ENCODE measurements at places on chromosomes 2 and 18.

- DNase-seq = no peak
Measured at GRCh38 chr2:42338567-42339190, 22.3 kb downstream of the COX7A2L start.

- DNase-seq = no peak
Measured at GRCh38 chr2:7963787-7964186, 718.1 kb upstream of the ID2 start.

DNA sequence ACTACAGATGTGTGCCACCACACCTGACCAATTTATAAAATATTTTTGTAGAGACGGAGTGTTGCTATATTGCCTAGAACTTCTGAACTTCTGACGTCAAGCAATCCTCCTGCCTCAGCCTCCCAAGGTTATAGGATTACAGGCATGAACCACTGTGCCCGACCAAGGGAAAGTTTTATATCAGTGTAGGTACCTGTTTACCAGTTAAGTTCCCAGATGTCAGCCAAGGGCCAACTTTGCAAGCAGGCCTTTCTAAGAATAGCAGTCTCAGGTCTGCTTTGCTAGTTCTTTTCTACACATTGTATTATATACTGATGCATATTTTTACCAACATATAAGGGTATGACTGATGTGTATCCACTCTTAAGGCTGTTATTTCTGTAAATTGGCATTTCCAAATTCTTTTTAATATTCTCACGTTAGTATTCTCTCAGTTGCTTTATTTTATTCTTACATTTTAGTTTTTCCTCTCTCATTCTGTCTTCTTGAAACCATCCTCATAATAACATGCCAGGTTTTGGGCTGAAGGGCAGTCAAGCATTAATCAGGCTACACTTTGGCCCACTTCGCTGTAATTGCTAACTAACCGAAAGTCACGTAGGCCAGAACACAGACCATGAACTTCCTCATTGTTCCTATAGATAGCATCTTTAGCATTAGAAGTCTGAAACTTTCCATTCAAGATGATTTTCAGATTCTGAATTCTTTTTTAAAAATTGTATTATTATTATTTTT is 25.0 kb upstream of the CXXC1 start:
- no peak for DNase-seq

DNA sequence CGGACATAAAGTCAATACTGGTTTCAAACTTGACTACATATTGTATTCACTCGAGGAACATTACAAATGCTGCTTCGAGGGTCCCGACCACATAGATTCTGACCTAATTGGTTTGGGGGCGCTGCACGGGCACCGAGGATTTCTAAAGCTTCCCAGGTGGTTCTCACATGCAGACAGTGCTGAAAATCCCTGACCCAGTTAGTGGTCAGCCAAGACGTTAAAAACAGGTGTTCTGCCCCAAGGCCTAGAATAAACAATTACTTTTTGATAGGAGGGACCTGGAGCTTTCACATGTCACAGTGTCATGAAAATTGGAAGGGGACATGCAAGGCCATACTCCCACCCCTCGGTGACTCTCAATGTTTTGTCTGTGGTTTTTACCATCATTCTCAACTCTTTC is 368.9 kb downstream of the RNF144A start:
- DNase-seq = no peak

DNA sequence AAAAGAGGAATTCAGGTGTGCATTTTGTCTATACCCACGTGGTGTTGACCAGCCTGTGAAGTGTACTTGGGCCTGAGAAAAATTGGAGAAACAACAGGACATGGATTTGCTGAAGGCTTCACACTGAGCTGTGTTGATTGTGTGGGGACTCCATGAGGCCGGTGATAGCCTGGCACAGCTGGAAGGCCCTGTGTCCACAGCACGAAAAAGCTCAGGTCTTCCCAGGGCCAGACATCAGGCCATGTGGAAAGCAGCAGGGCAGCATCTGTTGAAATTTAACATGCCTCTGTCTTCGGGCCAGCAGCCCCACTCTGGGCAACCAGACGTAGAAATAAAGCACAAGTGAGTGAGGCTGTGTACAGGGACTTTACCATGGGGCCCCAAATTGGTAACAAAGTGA is 84.1 kb downstream of the HS6ST1 start:
- no peak for DNase-seq

DNA sequence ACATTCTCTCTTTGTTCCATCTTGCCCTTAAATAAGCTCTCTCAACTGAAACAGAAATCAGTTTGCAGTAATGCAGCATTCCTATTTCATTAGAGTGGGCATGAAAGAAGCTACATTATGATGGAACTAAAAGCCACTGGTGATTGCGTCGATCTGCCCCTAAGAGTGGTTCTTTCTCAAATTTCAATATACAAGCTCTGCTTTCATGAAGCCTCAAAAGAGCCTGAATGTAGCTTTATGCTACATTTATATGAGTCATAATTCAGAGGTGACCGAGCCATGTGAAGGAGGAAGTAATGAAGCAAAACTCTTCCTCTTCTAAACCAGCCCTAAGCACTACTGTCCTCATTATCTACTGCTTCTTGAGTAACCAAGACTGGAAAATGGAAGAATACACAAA is 64.8 kb upstream of the CYTIP start:
- no peak for DNase-seq

GRCh38 chr2:143313861-143314260 is 184.6 kb downstream of the ARHGAP15 start:
- no peak for DNase-seq

- DNase-seq = no peak
Measured at GRCh38 chr2:39431592-39432316, 5.3 kb downstream of the MAP4K3 start.

GRCh38 chr18:79366177-79367094 is 29.3 kb upstream of the NFATC1 start:
- DNase-seq = peak; percentile 73

- DNase-seq = no peak
Measured at GRCh38 chr18:57077786-57078552, 68.9 kb upstream of the BOD1L2 start.

DNA sequence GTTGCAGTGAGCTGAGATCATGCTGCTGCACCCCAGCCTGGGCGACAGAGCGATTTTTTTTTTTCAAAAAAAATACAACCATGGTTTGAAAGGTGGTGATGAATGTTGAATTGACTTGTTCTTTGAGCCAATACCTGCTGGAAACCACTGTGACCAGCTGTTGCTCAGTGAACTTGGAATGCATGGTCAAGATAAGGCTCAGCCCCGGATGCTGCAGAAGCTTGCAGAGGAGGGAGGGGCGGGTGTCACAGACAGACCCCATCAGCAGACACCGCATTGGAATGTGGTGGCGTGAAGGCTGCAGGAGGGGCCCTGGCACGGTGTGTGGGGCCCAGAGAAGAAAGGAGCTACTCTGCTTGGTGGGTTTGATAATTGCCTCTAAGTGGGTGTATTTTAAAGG is 91.6 kb downstream of the ITGB1BP1 start:
- DNase-seq = peak; percentile 22

DNA sequence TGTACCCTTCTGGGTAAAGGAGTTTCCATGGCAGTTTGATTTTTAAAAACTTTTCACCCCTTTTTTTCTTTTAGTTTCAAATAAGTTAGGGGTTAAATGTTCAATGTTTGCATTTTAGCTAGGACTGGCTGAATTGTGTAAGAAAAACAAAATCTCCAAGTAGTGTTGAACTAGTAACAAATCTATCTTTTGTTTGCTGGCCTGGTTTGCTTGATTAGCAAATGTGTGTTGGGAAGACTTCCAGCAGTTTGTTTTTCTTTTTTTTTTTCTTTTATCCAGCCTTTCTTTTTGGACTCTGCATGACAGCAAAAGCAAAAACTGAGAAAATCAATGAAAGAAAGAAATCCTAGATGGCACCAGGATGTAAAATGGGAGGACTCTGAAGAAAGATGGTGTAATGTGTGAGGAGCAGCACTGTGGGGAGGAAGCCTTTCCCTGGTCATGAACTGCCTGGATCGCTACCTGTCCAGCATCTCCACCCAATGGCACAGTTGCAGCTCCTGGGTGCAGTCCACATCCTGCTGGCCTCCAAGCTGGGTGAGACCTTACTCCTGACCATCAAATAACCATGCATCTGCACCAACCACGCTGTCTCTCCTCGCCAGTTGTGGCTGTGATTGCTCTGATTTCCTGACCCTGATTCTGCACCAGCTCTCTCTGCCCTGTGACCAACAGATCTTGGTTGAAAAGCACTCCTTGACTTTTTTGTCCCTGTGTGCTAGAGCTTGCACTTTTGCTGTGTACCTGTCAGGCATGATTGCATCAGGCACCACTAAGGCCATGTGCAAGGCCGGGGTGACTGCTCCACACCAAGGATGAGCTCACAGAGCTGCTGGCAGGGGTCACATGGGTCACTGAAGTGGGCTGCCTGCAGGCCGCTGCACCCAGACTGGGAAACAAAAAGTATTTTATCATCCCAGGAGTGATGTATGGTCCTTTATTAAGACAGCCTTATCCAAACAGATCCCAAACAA is 71.2 kb upstream of the ZNF236 start:
- no peak for DNase-seq

DNA sequence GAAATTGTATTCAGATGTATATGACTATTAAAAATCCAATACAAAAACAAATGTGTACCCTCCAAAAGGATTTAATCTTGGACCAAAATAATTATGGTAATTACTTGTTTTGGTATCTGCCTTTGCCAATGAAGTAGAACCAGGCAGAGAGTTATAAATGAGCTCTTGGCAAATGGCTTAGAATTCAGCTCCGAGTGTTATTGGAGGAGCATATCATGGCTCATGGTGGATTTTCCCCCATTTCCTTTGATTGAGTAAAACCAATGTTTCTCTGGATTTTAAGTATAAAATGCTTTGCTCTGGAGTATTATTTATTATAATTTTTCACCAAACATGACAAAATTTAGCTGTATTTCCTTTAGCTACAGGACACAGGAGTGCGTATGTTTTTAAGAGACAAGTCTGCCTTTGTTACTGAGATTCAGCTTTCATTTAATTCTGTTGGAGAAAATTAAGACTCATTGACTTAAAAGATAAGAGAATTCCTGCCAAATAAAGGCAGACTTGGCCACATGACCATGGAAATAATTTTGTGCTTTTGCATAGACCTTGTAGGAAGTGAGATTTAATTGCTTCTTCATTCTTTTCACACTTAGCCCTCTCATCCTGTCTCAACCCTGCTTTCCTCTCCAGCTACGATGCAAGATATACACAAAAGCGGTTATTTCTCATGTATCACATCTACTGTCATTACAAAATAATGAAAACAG is 281.0 kb upstream of the SOX11 start:
- DNase-seq = no peak

DNA sequence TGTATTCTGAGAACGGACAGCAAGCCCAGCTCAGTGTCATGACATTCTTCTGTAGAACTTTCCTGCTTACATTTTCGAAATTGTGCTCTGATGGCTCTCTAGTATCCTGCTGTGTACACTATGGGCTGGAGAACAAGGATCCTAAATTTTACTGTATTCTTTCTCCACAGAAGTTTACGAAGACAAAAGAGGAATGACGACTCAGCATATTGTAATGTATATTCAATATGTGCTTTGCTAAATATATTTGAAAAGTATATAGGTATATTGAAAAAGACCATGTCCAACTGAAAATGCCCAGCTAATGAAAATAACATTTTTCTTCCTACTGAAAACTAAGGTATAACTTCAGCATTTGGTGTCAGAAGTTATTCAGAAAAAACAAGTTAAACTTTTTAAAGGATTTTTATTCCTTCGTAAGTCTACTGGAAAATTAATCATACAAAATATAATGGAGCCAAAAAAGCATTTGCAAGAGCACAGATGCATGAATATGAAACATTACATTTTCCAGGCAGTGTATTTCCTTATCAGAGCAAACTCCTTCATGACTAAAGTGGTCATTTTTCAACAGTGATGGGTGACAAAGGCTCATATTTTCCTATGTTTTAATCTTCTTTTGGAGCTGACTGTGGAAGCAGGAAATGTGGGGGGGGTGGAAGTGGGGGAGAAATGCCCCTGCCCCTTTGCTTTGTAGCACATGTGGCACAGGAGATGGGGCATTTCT is 143.8 kb upstream of the THUMPD2 start:
- DNase-seq = no peak

DNA sequence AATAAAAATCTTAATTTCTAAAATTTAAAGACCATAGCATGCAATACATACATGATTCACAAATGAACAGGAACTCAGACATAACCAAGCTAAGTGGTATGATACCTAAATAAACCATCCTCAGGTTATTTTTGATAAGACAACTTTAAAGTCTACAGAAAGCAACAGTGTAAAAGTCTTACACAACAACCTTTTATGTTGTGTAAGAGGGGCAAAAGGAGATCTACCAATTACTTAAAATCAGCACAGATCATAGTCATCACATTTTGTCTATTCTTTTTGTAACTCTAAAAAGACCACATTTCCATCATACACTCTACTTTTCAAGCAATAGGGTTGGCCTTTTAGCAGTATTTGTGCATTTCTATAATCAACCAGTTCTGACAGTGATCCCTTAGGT is 16.3 kb downstream of the SP3 start:
- no peak for DNase-seq

GRCh38 chr2:216320852-216321251 is 51.4 kb downstream of the MARCHF4 start:
- DNase-seq = peak; percentile 20

DNA sequence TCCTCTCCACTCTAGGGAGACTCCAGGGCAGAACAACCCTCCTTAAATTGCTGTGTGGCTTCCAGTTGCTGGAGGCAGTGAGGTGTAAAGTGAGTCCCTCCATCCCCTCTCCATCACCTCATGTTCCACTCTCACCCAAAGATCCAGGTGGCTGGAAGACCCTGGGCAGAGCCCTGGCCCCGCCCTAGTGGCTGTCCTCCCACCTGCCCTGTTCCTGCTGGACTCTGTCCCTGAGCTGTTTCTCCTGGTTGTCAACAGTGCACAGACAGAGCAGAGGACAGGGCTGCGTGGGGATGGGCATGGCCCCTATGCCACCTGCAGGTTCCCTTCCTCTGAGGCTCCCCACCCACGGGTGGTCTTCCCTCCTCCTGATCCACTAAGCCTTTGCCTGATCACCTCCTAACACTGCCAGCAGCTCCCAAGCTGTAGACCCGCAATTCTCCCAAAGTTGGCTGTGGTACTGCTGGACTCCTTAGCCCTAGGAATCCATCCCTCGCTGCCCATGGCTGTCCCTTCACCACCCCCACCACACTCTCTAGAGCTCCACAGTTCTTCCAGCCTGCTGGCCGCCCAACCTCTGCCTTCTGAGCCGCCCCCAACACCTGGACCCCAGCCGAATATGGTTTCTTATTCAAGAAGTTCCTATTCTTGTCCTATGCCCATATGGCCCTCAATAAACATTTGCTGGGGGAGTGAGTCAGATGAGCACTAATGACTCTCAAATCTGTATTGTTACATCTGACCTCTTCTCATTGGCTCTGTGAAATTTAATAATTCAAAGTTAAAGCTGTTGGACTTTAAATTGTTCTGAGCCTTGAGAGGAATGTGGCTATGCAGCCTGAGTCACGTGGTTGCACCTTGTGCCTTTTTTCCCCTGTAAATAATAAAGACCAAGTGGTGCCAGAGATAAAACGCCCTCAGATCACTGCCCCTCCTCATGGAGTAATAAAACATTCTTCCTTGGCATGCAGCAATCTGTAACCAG is 260.0 kb upstream of the HS6ST1 start:
- no peak for DNase-seq

DNA sequence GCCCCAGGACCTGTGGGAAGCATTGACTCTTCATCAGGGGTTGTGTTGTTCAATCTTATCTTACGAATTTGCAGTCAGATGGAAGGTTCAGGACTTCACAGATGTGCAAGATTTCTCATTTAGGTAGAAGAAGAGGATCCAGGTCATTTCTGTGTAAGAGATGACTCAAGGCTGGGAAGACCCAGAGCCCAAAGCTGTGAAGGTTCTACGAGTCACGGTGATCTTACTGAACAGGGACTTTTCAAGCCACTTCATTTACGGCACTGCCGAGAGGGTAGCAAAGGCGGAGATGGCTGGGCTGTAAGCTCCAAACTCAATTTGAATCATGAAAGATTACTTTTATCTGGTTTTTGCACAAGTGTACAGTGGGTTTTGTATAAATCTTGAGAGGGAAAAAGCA is 228.0 kb upstream of the MEX3C start:
- no peak for DNase-seq

All from fibroblast of skin of scalp (primary cell).